ENCODE measurements at places on chromosomes 12 and 14.

GRCh38 chr12:12185414-12185813, 81.4 kb downstream of the LRP6 start:
- no peak for DNase-seq
- H3K27ac ChIP-seq, result no peak overlapping the region
- no peaks in the 10 kb centered on the region for H3K27me3 ChIP-seq
- no peaks in the 10 kb centered on the region for H3K36me3 ChIP-seq
- H3K4me1 ChIP-seq, result no peaks in the 10 kb centered on the region
- H3K4me3 ChIP-seq, result no peak overlapping the region

GRCh38 chr14:92585981-92586937, 72.7 kb downstream of the RIN3 start:
- H3K4me3 ChIP-seq, result no peak overlapping the region
- no peak for DNase-seq
- no peaks in the 10 kb centered on the region for H3K36me3 ChIP-seq
- H3K27me3 ChIP-seq, result no peaks in the 10 kb centered on the region
- no peak overlapping the region for H3K27ac ChIP-seq

GRCh38 chr14:37669242-37669641, 73.8 kb downstream of the TTC6 start:
- H3K27me3 ChIP-seq, result no peaks in the 10 kb centered on the region
- no peak overlapping the region for H3K27ac ChIP-seq
- no peak overlapping the region for H3K4me3 ChIP-seq
- DNase-seq, result no peak

DNA sequence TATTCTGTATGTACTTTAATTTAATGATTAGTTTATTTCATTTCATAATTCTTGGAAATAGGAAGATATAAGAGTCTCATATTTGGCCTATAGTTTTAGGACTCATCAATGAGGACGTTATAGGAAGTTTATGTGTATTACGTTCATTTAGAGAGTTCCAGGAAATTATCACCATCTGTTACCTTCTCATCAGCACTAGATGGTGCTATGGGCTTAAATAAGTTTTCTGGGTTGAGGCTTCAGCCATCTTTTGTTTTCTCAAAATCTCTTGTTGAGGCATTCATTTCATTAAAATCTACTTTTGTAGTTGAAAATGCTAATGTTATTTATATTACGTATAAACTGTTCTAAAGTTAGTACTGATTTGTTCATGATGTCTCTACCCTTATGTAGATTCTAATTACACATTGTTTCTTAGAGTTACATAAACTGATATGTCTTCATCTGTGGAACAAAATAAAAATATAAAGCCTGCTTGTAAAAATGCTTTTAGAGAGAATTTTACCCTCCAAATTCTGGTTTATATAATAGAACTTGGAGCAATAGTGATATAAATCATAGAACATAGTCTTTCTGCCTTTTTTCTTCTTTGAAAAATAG, 89.2 kb downstream of the CFAP54 start:
- H3K27ac ChIP-seq, result no peak overlapping the region
- H3K4me3 ChIP-seq, result no peak overlapping the region
- no peak for DNase-seq
- H3K36me3 ChIP-seq, result no peaks in the 10 kb centered on the region
- peaks cover 5% of the 10 kb centered on the region for H3K27me3 ChIP-seq

GRCh38 chr14:103232031-103232808, 101.8 kb upstream of the EIF5 start:
- no peaks in the 10 kb centered on the region for H3K27me3 ChIP-seq
- no peaks in the 10 kb centered on the region for H3K4me1 ChIP-seq
- DNase-seq, result no peak

GRCh38 chr12:113565368-113565767, 93.7 kb upstream of the LHX5 start:
- no peaks in the 10 kb centered on the region for H3K36me3 ChIP-seq
- H3K27me3 ChIP-seq, result peaks cover 16% of the 10 kb centered on the region
- no peak overlapping the region for H3K27ac ChIP-seq
- no peaks in the 10 kb centered on the region for H3K4me1 ChIP-seq

GRCh38 chr12:20624718-20625117, 70.4 kb upstream of the SLCO1C1 start:
- no peak overlapping the region for H3K4me3 ChIP-seq
- DNase-seq, result no peak
- no peak overlapping the region for H3K27ac ChIP-seq
- H3K36me3 ChIP-seq, result no peaks in the 10 kb centered on the region
- no peaks in the 10 kb centered on the region for H3K27me3 ChIP-seq

- no peak overlapping the region for H3K27ac ChIP-seq
- DNase-seq, result no peak
These were observed 25.5 kb upstream of the GSC start for GRCh38 chr14:94795372-94795771.

DNA sequence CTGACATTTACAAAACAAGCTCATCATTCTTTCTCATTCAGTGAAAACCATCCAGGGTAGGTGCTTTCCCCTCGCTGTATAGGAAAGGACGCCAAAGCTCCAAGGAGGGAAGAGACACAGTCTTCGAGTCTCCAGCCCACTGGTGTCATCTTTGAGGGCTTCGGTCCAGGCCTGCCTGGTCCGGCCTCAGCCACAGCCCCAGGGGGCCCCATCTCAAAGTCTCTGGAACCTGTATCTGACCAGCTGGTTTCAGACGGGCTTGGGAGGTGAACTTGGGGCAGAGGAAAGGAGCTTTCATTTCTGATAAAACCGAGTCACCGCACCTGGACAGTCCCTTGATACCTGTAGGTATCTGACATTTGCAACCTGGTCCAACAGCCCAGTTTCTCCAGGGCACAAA, 229.5 kb upstream of the RTL1 start:
- H3K4me1 ChIP-seq, result no peaks in the 10 kb centered on the region
- H3K4me3 ChIP-seq, result no peak overlapping the region
- H3K27me3 ChIP-seq, result no peaks in the 10 kb centered on the region
- H3K36me3 ChIP-seq, result no peaks in the 10 kb centered on the region

- no peak overlapping the region for H3K4me3 ChIP-seq
- DNase-seq, result peak; percentile 58
- no peaks in the 10 kb centered on the region for H3K27me3 ChIP-seq
- H3K36me3 ChIP-seq, result no peaks in the 10 kb centered on the region
- peak overlapping the region; percentile 82 for H3K27ac ChIP-seq
These were observed 39.2 kb downstream of the NFKBIA start for GRCh38 chr14:35365130-35366055.

DNA sequence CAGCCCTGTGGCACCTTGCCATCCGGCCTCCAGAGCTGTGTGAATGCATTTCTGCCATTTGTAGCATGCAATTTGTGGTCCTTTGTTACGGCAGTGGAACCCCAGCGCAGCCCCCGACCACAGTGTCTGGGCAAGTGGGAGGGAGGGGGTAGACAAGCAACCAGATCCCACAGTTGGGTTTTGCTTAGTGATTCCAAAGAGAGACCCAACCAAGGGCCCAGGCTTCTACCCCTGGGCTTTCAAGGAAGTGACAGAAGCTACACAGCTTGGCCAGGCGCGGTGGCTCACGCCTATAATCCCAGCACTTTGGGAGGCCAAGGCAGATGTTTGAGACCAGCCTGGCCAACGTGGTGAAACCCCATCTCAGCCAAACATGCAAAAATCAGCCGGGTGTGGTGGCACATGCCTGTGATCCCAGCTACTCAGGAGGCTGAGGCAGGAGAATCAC, 17.8 kb downstream of the ZBTB42 start:
- H3K27ac ChIP-seq, result no peak overlapping the region
- no peaks in the 10 kb centered on the region for H3K36me3 ChIP-seq
- no peaks in the 10 kb centered on the region for H3K27me3 ChIP-seq
- peaks cover 27% of the 10 kb centered on the region for H3K4me1 ChIP-seq
- DNase-seq, result no peak
- H3K4me3 ChIP-seq, result no peak overlapping the region

DNA sequence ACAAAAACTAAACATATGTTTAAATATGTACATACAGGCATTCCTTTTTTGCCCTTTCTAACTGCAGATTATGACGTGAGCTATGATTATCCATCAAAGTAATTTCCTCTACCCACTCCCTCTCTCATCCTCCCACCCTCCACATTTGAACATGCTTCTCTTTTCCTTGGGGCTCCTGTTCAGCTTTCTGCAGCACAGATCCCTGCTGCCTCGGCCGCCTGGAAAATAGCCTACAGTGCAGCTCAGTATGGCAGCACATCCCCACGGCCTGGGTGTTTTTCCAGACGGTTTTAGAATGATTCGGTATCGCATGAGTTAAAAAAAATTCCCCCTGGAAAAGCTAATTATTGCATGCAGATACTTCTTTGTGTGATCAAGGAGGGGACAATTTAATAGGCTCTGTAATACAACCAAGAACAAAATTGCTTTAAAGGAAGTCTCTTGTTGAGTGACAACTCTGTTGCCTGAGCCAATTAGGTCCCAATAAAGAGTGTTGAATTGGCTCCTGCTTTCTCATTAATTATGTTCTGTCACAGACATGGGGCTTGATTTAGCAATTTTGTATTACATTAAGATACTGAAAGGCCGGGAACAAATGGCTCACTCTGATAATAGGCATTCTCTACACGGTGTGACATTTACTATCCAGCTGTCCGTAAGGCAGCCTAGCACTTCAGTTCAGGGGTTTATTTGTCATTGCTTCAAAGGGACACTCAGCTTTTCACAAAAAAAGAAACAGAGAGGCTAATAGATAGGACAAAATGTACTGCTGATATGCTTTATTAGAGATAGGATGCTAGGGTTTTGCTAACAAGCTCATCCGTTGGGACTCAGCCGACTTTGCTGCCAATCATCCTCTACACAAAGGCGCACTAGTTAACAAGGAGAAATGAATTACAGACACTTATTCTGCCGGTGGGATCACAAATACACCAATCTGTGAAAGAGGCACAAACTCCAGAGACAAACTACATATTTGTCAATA, 285.8 kb upstream of the G2E3 start:
- no peak overlapping the region for H3K27ac ChIP-seq
- peaks cover 3% of the 10 kb centered on the region for H3K4me1 ChIP-seq
- no peaks in the 10 kb centered on the region for H3K27me3 ChIP-seq

- no peak overlapping the region for H3K27ac ChIP-seq
- no peak overlapping the region for H3K4me3 ChIP-seq
- no peaks in the 10 kb centered on the region for H3K36me3 ChIP-seq
- no peaks in the 10 kb centered on the region for H3K27me3 ChIP-seq
- H3K4me1 ChIP-seq, result no peaks in the 10 kb centered on the region
- no peak for DNase-seq
These were observed 39.0 kb upstream of the G2E3 start for GRCh38 chr14:30519961-30520360.

DNA sequence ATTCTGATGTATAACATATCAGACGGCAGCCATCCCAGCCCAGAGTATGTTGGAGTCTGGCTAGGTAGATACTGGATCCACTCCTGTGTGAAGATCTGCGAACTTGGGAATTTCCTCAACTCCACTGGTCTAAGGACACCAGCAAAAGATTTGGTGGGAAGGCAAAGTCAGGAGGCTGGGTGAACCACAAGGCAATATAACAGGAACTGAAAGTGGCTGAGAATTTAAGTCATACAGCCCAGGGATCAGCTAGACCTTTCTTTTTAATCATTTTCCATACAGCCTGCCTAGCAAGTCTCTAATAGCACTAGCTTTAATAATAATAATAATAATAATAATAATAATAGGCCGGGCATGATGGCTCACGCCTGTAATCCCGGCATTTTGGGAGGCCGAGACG, 34.8 kb downstream of the BRAP start:
- no peak for DNase-seq
- no peak overlapping the region for H3K27ac ChIP-seq
- H3K4me1 ChIP-seq, result no peaks in the 10 kb centered on the region
- no peak overlapping the region for H3K4me3 ChIP-seq

- H3K27ac ChIP-seq, result no peak overlapping the region
- H3K4me1 ChIP-seq, result no peaks in the 10 kb centered on the region
- DNase-seq, result no peak
These were observed 93.6 kb downstream of the KCNK10 start for GRCh38 chr14:88229428-88229827.

- no peaks in the 10 kb centered on the region for H3K36me3 ChIP-seq
- no peak overlapping the region for H3K4me3 ChIP-seq
- H3K4me1 ChIP-seq, result no peaks in the 10 kb centered on the region
- no peak for DNase-seq
- peaks cover 14% of the 10 kb centered on the region for H3K27me3 ChIP-seq
These were observed 66.2 kb upstream of the OVCH1 start for GRCh38 chr12:29563636-29564035.

DNA sequence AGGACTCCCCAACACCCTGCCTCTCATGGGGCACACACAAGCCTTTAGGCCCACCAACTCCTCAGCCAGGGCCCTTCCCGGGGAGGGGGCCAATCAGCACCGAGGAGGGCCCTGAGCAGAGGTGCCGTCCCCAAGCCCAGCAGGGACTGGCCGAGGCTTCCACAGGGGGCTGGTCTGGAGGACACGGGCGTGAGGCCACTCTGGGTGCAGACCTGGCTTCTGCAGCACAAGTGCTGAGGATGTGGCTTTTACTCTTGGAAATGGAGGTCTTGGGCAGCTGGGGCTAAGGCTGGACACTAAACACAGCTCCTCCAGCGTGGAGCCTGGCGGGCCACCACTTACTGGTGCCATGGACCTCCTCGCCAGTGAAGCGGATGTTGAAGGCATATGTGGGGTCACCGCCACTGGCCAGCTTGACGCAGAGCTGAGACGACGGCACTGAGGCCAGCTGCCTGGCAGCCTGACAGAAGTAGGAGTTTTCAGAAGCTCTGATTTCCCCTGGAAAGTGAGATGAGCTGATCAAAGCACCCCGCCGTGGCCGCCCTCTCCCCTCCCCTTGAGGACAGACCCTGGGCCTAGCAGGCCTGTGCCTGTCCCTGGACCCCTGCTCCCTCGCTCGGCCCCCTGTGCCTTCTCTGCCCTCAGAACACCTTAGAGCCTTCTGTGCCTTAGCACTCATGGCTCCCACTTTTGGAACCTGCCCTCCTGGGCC, 44.0 kb downstream of the TRAFD1 start:
- H3K27me3 ChIP-seq, result no peaks in the 10 kb centered on the region
- no peaks in the 10 kb centered on the region for H3K36me3 ChIP-seq
- H3K27ac ChIP-seq, result no peak overlapping the region
- no peak for DNase-seq
- H3K4me1 ChIP-seq, result no peaks in the 10 kb centered on the region
- H3K4me3 ChIP-seq, result no peak overlapping the region

DNA sequence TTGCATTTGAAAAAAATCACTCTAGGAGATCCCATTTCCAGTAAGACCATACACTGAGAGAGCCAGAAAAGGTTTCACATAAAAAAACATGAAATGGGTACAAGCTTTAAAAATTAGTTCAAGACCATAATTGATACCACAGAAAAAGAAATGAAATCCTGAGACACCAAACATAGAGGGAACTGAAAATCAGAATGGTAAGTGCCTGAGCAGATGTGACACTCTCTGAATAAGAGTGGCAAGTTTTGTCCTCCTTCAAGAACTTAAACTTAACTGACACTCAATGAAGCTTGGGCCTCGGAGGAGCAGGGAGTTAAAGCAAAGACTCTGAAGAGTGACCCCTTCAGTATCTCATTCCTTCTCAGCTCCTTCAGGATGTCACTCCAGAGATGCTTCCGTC, 23.2 kb upstream of the PTGDR start:
- H3K27me3 ChIP-seq, result no peaks in the 10 kb centered on the region
- no peak for DNase-seq
- no peak overlapping the region for H3K4me3 ChIP-seq
- no peaks in the 10 kb centered on the region for H3K4me1 ChIP-seq
- no peaks in the 10 kb centered on the region for H3K36me3 ChIP-seq
- H3K27ac ChIP-seq, result no peak overlapping the region
